Activated CD4-positive, alpha-beta T cell treated with anti-CD3 and anti-CD28 coated beads, Interleukin-2, amount 50 U/mL, for 1 hour (primary cell): ENCODE measurements at places on chromosomes 5 and 9.

DNA sequence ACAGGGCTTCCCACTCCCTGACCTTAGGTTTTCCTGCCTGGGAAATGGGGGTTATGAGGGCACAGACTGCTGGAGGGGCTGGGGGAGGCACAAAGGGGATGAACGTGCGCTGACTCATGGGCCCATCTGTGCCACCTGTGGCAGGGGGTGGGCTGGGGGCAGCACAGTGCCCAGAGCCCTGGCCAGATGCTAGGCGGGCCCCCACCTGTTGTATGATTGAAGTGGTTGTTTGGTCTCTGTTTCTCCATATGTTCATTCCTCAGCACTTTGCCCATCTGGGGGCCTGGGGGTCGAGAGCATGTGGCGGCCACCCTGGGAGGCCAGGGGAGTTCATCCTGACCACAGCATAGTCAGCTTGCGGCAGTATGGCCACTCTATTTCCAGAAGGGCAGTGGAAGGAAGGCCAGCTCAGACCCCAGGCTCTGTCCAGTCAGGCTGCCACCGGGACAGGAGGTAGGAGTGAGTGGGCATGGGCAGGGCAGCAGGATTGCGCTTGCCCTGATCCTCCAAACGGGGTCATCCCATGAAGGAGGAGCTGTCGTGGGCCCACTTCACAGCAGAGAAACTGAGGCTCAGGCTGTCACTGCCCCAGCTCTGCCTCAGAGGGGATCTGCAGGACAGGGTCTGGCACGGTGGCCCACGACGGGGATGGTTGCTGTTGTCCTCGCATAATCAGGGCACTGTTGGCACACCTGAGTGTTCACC lies 841 bp upstream of the NINJ1 start:
- no peak for DNase-seq

- no peak for DNase-seq
Observed at GRCh38 chr9:108272349-108272899, 583.4 kb downstream of the ACTL7B start.

GRCh38 chr9:34574571-34574970 lies 15.0 kb downstream of the CNTFR start:
- no peak for DNase-seq

- DNase-seq = no peak
Observed at GRCh38 chr5:153881687-153882086, 157.0 kb downstream of the FAM114A2 start.

DNA sequence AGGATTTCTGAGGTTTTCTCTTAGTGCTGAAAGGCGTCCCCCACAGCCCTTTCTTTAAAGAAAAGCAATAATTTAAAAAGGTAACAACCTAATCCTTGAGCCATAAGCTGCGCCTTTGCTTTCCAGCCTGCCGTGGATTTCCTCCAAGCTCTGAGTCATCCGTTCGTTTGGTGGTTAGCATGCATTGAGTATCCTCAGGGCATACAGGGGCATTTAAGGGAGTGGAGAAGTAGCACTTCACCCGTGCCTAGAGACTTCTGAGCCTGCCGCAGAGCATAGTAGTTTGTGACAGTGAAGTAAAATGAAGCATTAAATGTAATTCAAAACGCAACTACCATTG lies 892 bp upstream of the TNC start:
- no peak for DNase-seq

GRCh38 chr9:95004411-95005277 lies 278.1 kb downstream of the AOPEP start:
- DNase-seq = peak; percentile 21

DNA sequence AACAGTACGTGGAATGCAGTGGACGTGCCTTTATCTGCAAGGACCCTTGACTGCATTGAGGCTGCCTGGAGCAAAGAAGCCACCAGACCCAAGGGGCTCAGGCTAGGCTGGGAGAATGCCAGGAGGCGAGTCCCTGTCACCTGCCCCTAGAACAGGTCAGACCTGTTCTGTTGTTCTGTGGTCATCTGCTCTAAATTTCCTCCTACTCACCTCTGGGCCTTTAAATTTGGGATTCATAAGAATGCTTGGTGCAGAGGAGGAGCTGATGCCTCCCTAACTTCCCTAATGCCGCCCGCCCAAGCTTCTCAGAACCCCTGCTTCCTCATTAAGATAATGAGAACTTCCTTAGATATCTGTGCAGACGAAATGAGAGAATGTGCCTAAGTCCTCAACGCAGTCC lies 32.0 kb downstream of the DAPK1 start:
- DNase-seq = no peak

- DNase-seq = no peak
Observed at GRCh38 chr5:108788142-108788541, 40.4 kb downstream of the FER start.

DNA sequence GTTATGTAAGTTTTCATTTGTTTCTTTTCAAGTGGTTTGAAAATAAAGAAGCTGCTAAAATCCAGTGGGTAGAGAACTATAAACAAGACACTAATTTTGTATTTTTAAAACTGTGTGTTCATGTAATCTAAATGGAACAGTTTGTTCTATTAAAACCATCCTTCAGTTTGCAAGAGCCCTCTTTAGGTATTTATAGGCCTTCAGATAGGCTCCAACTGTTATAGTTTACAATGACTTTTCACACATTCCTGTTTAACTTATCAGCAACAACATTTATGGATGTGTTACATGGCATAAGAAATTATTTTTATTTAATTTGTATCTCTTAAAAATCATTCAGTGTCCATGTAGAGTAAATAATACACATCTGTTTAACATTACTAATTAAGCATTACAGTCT lies 126.7 kb upstream of the SLCO6A1 start:
- DNase-seq = no peak

DNA sequence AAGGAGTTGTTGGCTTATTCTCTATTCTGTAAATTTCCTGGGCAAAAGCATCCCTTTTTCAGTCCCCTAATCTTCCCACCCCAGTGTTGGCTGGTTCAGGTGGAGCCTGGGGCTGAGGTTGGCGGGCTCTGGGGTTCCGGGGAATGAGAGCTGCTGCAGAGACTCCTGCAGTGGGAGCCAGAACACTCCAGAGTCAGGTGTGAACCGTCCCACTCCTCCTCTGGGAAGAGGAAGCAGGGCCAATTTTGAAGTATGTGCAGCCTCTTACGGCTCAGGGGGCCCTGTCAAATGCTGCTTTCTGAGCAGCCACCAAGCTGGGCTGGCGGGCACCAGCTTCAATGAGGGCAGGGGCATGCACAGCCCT lies 42.8 kb downstream of the JADE2 start:
- no peak for DNase-seq

DNA sequence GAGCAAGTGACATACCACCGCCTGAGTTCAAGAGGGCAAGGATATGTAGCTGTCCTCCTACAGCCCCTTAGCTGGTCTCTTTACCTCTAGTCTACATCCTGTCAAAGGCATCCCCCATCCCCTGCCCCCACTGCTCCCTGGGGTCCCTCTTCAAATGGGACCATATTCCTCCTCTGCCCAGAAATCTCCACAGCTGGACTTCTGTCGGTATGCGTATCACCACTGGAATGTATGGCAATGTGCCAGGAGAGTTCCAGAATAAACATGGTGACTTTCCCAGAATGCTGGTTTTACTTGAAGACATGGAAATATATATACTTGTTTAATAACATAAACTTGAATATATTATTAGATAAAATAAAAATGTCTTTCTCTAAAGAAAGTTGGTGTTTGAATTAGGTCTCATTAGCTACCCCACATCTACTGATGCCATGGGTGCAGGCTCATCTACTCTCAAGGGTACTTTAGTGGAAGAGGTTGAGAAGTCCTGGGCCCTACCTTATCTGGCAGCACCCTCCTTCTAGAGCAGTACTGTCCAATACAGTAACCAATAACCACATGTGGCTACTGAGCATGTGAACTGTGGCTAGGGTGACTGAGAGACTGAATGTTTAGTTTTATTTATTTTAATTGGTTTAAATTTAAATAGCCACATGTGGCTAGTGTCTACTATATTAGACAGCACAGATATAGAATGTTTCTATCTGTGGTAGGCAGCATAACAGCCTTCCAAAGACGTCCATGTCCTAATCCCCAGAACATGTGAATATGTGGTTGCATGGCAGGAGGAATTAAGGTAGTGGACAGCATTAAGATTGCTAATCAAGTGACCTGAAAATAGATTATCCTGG lies 181.7 kb upstream of the SLC30A5 start:
- DNase-seq = no peak

DNA sequence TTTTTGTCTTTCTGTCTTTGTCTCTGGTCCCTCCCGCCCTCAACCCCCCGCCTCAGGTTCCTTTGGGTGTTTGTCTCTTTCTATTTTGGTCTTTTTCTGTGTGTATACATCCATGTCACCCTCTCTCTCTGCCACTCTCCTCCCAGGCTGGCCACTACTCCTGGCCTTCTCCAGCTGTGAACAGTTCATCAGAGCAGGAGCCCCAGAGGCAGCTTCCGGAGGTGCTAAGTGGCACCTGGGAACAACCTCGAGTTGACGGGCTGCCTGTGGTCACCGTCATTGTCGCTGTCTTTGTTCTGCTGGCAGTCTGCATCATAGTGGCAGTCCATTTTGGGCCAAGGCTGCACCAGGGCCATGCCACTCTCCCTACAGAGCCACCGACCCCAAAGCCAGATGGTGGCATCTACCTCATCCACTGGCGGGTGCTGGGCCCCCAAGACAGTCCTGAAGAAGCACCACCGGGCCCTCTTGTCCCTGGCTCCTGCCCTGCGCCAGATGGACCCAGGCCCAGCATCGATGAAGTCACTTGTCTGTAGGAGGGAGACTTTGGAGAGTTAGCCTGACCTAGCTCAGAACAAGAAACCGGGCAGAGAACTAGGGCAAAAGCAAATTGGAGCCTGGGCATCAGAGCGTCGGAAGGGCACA lies 1.7 kb downstream of the SMIM33 start:
- no peak for DNase-seq

GRCh38 chr5:71748360-71748759 lies 29.3 kb downstream of the CARTPT start:
- no peak for DNase-seq

- no peak for DNase-seq
Observed at GRCh38 chr9:106228861-106229260, 534.5 kb downstream of the TMEM38B start.

DNA sequence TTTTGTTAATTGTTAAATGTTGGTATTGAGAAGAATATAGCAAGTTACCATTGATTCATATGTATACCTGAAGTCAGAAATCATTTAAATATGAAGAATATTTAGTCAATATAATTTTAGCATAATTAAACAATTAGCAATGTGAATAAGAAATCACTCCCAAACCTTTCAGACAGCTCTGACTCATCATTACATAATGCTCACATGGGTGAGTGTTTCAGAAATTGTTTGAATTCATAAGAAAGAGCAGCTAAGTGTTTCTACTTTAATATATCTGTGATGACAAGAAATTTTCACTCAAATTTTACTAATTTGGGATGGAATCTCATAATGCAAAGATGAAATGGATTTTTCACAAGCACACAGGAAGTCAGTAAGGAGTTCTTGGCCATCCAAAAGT lies 42.0 kb upstream of the CDC42SE2 start:
- DNase-seq = no peak

DNA sequence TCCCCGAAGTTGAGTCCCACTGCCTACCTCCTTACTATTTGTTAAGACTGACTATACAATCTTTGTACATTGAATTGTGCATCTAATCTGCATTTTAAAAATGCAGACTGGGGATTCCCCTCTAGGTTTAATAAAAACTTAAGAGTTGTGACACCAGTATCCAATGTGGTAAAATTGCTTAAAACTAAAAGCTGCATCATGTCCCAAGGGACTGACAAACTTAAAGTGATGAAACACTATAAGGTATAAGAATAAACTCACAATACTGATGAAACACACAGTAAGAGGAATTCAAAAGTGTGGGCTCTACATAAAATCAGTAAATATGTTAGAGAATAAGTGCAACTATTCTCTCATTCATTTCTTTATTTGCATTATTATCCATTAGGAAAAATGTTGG lies 1905.1 kb downstream of the MAT2B start:
- DNase-seq = no peak

- no peak for DNase-seq
Observed at GRCh38 chr9:128553728-128554127, 1.3 kb downstream of the SPTAN1 start.

DNA sequence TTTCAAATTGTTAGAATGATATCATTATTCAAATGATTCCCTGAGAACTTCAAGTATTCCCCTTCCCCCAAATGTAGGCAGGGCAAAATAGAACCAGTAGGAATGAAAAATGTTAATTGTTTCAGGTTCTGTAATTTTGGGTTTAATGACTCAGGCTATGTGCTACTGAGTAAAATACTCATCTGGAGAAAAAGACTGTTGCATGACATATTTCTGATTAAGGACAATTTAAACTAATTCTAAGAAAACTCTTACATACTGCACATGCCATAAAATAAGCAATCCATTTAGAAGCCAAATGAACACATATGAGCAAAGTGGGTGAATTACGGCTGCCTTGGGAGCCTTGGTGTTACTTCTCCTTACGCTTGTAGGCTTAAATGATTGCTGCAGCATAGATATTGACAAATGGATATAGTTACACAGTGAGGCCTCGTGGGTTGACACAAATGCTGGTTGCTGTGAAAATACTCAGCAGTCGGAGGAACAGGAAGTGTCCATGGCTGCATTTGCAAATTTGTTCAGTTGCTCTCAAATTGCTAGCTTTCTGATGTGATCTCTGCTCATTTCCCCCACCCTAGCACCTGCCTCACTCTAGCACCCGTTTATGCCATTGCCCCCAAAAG lies 174.9 kb upstream of the DMAC1 start:
- DNase-seq = no peak

- no peak for DNase-seq
Observed at GRCh38 chr5:143312822-143313221, 90.7 kb downstream of the NR3C1 start.

GRCh38 chr9:89022001-89022759 lies 30.9 kb downstream of the S1PR3 start:
- DNase-seq = no peak

- DNase-seq = no peak
Observed at GRCh38 chr5:107855171-107855570, 184.4 kb upstream of the EFNA5 start.

DNA sequence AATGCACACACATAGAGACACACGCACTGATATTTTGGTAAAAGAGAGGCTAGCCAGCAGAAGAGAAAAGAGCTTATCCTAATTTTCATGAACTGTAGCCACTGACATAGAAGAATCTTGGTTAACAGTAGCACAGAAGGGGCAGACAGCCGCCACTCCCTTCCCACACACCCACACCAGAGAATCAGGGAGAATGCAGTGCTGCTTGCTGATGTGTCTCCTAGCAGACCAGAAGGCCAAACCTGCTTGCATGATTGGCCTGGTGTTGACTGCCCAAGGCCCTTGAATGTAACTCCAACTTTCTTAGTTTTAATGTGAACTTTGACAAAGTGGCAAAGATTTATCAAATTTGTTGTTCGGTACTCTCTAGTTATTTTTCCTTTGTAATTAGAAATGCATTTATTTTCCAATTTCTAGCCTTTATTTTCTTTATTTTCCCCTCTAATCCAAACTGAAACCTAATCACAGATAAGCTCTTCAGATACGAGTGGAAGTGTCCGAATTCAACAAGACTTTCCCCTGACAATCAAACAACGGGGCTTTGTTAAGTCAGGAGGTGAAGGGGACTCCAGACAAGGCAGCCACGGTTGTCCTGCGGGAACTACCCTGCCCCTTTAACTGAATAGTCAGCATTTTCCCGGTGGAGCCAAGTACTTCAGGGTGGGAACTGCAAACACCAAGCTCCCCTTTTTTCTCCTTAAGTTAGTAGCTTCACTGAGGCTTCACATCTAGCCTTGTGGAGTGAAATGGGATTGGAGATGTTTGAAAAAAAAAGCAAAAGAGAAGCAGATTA lies 81.9 kb upstream of the CTSL start:
- DNase-seq = no peak
